ENCODE measurements at places on chromosomes 16 and 17. TPM values are rescaled to one million over a fixed set of nuclear protein-coding genes. Genes with fewer than 3 reads are reported as not detected.

- DNase-seq = no peak
Observed at GRCh38 chr16:85278839-85279238, 166.6 kb upstream of the CIBAR2 start.

CD300H gene
- total RNA-seq = not detected

DNA sequence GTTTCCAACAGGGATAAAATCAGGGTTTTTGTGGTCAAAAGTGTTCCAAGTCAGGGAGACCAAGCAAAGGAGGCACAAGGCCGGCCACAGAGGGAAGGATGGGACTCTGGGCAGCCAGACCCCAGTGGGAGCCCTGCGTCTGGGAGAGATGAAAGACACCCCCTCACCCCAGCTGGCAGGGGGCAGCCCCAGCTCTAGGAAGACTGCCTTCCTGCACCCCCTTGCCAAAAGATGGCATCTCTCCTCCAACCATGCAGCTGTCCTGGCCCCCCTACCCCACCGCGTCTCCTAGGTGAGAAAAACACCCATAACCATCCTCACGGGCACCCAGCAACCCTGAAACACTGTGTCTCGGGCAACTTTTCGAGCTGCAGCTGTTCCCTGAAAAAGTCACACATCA lies 51.3 kb downstream of the CUEDC1 start:
- no peak for DNase-seq

DNA sequence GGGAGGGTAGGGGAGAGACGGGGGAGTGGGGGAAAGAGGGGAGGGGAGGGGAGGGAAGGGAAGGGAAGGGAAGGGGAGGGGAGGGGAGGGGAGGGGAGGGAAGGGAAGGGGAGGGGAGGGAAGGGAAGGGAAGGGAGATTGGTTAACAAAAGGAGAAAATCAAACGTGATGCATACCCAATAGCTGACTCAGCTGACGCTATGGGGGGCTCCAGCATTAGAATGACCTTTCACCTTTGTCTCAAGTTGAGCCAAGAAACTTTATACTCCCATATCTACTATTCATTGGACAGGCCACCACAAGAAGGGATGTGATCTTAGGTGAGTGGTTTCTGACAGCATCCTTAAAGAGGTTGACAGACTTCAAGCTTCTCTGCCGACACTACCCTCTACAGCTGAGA lies 432.8 kb upstream of the CDH5 start:
- no peak for DNase-seq

TNFRSF12A gene
- 27.7 TPM for total RNA-seq

TAT gene
- total RNA-seq = 0.26 TPM

DNA sequence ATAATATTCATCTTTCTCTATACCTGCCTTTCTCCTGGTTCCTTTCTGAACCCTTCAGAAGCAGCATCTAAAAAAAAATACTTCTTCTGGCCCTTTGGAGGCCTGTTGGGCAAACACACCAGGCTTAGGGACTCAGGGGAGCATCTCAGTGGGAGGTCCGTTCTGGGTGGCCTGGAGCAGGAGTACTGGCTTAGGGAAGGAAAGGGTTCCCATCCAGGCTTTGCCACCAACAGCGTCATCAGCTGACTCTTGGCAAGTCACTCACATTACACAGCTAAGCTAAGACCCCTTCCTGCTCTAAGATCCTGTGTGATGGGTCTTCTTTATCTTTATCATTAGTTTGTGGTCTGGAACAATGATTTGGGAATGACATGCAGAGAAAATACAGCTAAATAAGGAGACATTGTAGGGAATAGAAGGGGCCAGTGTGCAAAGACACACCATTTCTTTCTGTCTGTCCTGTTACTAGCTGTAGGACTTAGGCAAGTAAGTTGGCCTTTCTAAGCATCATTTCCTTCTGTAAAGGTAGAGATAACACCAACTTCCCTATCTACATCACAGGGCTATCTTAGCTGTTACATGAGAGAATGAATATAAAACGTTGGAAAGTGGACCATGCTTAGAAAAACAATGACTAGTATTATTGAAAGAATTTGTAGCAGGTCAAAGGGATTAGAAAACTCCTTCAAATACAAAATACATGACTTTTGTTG lies 9.9 kb downstream of the PCTP start:
- no peak for DNase-seq

GRCh38 chr17:49450735-49451134 lies 36.1 kb upstream of the PHB1 start:
- DNase-seq = no peak

TEPSIN gene
- 37.1 TPM for total RNA-seq

DNA sequence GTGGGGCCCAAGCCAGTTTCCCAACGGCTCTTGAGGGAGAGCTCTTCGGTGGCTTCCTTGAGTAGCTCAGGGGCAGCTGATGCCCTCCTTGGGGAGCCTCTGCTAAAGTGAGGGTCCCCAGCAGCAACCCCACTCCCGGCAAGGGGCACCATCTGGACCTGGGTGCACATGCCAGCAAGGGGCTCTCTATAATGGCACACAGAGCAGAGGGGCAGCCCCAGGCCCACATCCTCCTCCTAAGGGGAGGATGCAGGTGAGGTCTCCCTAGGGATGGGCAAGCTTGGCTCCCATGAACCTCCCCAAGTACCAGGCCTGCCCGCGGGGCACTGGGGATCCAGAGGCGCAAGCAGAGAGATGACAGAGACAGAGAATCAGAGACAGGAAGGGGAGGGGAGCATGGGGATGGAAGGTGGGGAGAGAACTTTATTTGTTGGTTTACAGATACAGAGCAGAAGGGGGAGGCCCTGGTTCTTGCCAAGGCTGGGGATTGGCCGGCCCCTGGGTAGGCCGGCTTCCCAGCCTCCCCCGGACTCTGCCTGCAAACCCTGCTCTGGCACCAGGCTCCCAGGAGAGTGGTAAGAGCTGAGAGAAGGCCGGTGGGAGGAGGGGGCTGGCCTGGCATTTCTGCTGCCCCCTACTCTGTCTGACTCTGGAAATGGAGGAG lies 61.4 kb downstream of the SRCIN1 start:
- no peak for DNase-seq

DNA sequence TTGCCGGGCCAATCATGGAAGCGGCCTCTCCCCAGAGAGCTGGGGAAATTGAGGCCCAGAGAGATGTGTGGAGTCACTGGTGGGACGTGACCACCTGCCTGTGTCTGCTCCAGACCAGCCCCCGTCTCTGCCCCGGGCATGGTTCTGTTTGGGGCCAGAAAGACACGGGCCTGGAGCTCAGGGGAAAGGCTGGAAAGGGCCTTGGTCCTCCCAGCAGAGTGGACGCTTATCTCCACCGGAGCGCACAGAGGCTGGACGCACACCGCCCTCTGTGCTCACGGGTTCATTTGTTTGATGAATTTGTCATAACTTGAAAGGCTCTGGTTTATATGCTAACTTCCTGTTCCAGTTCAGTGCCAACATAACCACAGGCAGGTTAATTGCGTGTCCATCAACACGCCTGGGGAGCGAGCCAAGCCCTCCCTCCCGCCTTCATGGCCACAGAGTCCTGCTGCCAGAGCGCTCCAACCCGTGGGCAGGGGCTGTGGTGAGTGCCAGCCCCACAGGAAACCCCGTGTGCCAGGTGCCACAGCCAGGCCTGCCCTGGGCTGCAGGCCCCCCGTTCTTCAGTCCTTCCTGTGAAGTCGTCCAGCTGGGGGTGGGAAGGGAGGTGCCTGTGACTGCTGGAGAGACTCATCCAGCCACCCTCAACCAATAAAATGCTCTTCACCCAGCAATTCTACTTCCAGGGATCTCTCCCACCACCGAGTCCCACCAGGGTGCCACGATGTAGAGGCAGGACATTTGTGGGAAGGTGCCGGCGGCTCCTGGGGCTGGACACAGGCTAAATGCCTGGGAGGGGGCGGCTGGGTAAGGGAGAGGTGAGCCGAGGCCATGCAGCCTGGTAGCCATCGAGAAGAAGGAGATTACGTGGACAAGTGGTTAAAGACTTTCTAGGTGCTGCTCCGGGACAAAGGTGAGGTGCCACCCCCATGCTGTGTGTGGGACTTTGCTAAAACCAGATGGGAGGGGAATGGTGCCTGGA lies 29.4 kb upstream of the BAHCC1 start:
- peak; percentile 86 for DNase-seq

TPSG1 gene
- 1.7 TPM for total RNA-seq

TEX14 gene
- 0.55 TPM for total RNA-seq

INPP5K gene
- total RNA-seq = 50.7 TPM

- DNase-seq = no peak
Observed at GRCh38 chr16:77882358-77882757, 94.0 kb downstream of the VAT1L start.

DNA sequence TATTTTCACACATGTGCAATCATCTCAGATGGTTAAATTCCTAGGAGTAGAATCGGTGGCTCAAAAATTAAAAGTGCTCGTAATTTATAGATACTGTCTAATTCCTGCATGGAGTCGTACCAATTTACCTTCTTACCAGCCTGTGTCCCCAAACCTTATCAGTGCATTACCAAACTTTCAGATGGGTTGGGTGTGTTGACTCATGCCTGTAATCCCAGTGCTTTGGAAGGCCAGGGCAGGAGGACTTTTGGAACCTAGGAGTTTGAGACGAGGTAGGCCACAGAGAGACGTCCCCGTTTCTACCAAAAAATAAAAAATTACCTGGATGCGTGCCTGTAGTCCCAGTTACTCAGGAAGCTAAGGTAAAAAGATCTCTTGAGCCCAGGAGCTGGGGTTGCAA lies 34.5 kb upstream of the GPRC5B start:
- DNase-seq = no peak

DNA sequence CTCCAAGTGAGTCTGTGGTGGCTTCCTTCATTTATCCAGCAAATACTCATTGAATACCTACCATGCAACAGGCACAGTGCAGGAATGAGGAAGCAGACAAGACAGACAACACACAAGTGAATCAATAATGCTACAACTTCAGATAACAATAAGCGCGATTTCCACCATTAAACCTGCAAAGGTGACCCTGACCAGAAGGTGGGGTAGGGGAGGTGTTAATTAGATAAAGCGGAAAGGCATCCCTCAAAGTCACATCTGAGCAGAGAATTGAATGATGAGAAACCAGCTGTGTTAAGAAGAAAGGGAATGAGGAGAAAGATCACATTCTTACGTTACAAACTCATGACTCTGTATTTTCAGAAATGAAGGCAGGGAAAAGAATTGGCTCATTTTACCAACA lies 26.3 kb downstream of the ZZEF1 start:
- DNase-seq = no peak

DNA sequence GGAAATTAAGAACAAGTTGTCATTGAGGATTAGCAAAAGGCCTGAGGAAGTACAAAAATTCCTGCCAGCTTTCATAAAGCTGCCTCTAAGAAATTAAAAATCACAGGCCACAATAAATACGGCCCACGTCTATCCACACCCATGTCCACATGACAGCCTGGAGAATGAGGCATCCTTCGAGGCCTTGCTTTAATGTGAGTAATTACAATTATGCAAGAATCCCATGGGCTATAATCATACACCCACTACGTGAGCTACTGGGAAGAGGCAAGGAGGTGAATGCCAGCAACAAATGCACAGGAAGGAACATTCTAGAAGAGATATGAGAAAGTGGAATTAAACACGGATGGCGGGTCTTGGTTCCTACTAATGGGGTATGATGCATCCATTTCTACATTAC lies 65.4 kb upstream of the ZFHX3 start:
- DNase-seq = no peak

DNA sequence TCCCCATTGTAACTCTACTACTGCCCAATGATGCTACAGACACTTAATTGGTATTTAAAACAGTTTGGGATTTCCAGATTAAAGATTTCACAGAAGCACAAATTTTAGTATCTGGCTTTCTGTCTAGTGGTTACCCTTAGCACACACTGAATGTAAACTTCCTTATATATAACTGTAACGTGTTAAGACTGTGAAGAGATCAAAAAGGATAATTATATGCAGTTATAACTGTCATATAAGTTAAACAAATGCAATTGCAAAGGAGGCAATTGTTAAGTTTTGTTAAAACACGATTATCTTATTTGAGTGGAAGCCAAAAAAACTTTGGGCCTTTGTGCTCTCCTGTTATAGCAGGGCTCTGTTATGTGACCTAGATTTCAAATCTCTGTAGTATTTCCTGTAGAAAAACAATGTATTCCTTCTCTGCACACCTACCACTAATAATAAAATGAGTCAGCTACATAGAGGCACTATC lies 147.9 kb downstream of the STXBP4 start:
- DNase-seq = no peak

GRCh38 chr17:29613352-29613837 lies 9.3 kb downstream of the CORO6 start:
- DNase-seq = peak; percentile 95

DNA sequence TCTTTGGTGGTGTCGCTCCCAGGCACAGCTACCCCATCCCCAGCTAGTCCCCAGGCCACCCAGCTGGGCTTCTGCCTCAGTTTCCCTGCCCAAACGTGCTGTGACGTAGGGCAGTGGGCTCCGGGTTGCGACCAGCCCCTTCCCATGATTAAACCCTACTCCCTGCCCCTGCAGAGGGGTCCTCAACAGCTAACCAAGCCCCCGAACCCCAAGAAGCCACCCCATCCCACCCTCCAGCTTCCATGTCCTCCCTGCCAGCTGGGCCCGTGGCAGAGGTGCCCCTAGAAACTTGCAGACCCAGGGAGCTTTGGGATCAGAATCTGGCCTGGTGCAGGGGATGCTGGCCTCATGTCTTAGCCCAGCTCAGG lies 879 bp upstream of the NTN3 start:
- no peak for DNase-seq

DNA sequence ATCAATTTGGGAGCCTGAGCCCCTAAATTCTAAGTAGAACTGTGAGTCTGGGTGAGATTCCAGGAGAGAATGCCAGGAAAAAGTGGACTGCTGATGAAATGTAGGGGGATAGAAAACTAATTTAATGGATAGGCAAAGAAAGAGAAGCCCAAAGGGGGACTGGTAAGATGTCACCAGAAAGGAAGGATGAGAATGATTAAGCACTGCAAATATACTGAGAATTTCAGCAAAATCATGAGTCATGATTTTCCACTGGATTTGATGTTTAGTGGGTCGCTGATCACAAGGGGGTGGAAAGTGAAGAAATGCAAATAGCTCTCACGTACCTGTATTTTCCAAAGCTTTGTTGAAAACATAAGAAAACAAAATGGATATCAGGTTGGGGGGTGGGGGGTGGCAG lies 201.8 kb downstream of the SLC39A11 start:
- no peak for DNase-seq

DNA sequence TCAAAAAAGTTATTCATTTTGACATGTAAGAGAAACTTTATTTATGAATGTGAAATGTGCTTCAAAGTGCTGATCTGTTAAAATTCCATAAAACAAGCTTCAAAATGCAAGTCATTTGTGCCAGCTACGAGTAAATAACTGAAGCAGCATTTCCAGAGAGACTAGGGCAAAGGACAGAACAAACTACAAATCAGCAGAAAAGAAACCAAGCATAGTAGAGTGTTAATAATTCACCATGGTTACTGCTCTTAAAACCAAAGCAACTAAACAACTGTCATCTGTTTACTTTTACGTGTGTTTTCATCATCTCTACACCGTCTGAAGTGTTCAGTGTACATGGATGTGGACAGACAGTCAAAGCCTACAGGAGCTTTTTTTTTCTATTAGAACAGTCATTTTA lies 1.6 kb upstream of the ASPA start:
- DNase-seq = no peak
